ENCODE measurements at places on chromosomes 6 and 20.

- DNase-seq, result no peak
Measured at GRCh38 chr6:44053760-44054556, 73.3 kb downstream of the MRPL14 start.

DNA sequence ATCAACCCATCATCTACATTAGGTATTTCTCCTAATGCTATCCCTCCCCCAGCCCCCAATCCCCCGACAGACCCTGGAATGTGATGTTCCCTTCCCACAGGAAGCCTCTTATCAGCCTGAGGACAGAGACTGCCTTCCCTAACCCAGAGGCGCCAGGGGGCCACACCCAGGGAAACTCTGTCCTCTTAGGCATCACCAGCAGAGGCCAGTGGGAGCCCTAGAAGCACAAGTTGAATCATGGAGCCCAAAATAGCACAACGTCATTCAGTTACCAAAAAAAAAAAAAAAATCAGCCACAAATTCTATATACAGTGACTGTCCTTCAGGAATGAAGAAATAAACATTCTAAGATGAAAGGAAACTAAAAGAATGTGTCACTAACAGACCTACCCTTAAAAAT lies 625.7 kb downstream of the TFAP2A start:
- no peak for DNase-seq

DNA sequence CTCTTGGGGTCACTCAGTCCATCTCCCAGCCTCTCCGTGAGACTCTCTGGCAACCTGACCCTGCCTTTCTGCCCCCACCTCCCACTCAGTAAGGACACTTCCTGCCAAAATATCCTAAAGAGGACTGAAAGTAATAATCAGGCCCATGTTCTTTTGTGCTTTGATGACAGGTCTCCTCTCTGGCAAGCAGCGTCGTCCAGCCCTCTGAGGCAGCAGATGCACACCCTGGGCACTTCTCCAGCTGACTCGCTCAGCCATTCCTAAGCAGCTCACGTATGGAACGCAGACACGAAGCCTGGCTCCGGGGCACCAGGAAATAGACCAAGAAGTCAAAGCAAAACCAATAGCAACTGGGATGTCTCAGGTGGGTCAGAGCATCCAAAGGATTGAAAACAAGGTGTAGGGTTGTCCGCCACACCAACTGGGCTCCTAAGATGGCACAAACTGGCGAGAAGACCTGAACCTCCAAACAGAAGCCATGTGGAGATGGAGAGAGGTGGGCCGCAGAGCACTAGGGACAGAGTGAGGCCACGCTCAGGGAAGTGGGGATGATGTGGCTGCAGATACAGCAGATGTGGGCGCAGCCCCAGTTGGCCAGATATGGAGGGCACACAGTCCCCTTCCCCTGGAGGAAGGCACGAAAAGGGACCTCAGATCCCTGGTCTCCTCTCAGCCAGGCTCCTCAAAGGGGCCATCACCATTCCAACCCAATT lies 99.3 kb downstream of the PRND start:
- no peak for DNase-seq

GRCh38 chr6:13511913-13512717 lies 24.7 kb upstream of the GFOD1 start:
- peak; percentile 80 for DNase-seq

GRCh38 chr6:11972806-11973205 lies 39.3 kb upstream of the HIVEP1 start:
- DNase-seq, result no peak

GRCh38 chr20:43853174-43853803 lies 61.4 kb upstream of the TOX2 start:
- no peak for DNase-seq
